Upper lobe of right lung (tissue), 1 donor: ENCODE measurements at places on chromosomes 1 and 21. TPM values are rescaled to one million over a fixed set of nuclear protein-coding genes. Genes with fewer than 3 reads are reported as not detected.

PLA2G5 gene
- total RNA-seq = 4.9 TPM

AKNAD1 gene
- total RNA-seq = 0.67 TPM

CFHR5 gene
- total RNA-seq = not detected

WNT9A gene
- total RNA-seq = 10.2 TPM

RSPO1 gene
- total RNA-seq = 9.1 TPM

HS2ST1 gene
- total RNA-seq = 19.9 TPM

SPRR4 gene
- total RNA-seq = not detected

HSD17B7 gene
- total RNA-seq = 31.6 TPM

TCEA3 gene
- total RNA-seq = 39.4 TPM

METTL18 gene
- total RNA-seq = 6.1 TPM

TSHB gene
- not detected for total RNA-seq

MIGA1 gene
- 17.3 TPM for total RNA-seq

CA6 gene
- not detected for total RNA-seq

RAVER2 gene
- 12.8 TPM for total RNA-seq

LCE3D gene
- total RNA-seq = not detected

TMEM53 gene
- 13.9 TPM for total RNA-seq

FNDC5 gene
- total RNA-seq = 1.5 TPM

BARHL2 gene
- total RNA-seq = not detected

NGF gene
- total RNA-seq = 1.0 TPM

CFAP141 gene
- not detected for total RNA-seq

MAP3K7CL gene
- total RNA-seq = 7.6 TPM

CASQ2 gene
- 1.3 TPM for total RNA-seq

SPATC1L gene
- total RNA-seq = 4.7 TPM

SELL gene
- 12.1 TPM for total RNA-seq

PLPPR4 gene
- total RNA-seq = 3.0 TPM

RAP1GAP gene
- total RNA-seq = 62.4 TPM

SELENBP1 gene
- total RNA-seq = 321 TPM

CRYBG2 gene
- total RNA-seq = 6.9 TPM

KRTAP19-3 gene
- not detected for total RNA-seq

CDKN2C gene
- 9.6 TPM for total RNA-seq

TATDN3 gene
- total RNA-seq = 13.0 TPM

OR2L13 gene
- total RNA-seq = not detected

CHRM3 gene
- 5.4 TPM for total RNA-seq

C1orf87 gene
- 1.7 TPM for total RNA-seq

CD2 gene
- 11.4 TPM for total RNA-seq

SLC35D1 gene
- total RNA-seq = 6.3 TPM

LORICRIN gene
- not detected for total RNA-seq

KRTAP19-8 gene
- not detected for total RNA-seq

BLACAT1 gene
- 0.84 TPM for total RNA-seq

C1QA gene
- total RNA-seq = 521 TPM

AKR7A2 gene
- total RNA-seq = 39.1 TPM

KIF14 gene
- 0.23 TPM for total RNA-seq

ABCG1 gene
- 62.6 TPM for total RNA-seq

PRKAB2 gene
- total RNA-seq = 12.3 TPM

ERICH3 gene
- not detected for total RNA-seq

RHD gene
- not detected for total RNA-seq

BSND gene
- not detected for total RNA-seq

ERRFI1 gene
- 92.8 TPM for total RNA-seq

ADGRL4 gene
- total RNA-seq = 31.9 TPM

SERPINC1 gene
- not detected for total RNA-seq

FCGR2B gene
- 30.7 TPM for total RNA-seq

SPRR2E gene
- not detected for total RNA-seq

UBQLN4 gene
- total RNA-seq = 37.0 TPM

LHX8 gene
- total RNA-seq = not detected
